ENCODE measurements at places on chromosomes 3 and 15.

DNA sequence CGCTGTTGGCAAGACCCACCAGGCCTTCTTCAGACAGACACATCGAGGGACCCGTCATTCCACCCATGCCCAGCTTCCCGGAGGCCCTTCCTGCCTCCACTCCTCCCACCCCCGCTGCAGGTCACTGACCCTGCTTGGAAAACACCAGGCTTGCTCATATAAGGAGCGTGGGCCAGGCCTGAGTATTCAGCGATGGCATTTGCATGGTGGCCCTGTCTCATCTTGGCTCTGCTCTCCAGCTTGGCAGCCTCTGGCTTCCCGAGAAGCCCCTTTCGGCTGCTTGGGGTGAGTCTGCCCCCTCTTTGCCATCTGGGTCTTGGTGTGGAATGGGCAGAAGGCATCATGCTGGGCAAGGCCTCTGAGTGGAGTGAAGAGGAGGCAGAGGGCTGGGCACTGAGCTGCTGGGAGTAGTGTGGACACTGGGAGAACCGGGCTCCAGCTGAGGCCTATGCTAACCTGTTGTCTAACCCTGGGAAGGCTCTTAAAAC, at the start of gene ITIH3:
ITIH3 (plus strand) TSS at position 185 of the 488 bp plus-strand sequence; CDS start at position 193, 8 bp downstream.
- DNase-seq = no peak

GRCh38 chr3:19811689-19812088, 122.3 kb downstream of the EFHB start:
- DNase-seq = no peak

- no peak for DNase-seq
Measured at GRCh38 chr15:101017093-101017754, 98.1 kb downstream of the LRRK1 start.

DNA sequence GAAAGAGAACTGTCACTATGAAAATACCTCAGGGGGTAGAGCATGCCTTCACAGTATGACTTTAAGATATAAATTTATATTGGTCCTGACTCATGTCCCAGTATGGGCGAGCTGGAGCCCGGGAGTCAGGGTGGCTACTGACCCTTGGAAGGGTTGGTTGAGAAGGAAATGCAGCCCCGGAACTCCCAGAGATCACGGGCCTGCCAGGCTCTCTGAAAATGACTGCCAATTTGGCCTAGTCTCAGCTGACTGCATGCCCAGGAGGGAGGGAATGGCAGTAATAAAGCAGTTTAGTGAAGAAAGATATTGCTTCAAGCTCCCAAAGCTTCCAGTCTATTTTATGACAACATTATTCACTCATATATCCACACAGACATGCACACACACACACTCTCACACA, 299.0 kb downstream of the NR2F2 start:
- DNase-seq = peak; percentile 18

DNA sequence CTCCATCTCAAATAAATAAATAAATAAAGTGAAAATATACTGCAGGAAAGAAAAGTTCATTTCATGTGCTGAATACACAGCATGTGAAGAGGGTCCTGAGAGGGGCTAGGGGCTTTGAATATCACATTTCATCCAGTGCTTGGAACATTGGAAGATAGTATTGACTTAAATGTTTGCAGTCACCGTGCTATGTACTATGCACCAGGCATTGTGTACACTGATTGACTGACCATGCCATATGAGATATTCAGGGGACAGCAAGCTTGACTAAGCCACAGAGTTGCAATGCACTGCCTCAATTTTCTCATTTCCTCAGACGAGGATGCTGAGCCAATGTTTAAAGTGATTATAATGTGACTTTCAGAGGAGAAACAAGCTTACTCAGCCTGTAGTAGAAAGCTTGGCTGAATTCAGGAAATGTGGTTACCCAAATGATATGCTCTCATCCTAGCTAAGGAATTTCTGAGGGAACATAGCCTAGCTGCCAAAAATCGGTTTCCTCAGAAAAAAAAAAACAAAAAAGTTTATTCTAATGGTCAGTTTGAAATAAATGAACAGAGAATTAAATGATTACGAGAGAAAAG, 557.9 kb downstream of the FGF12 start:
- no peak for DNase-seq

DNA sequence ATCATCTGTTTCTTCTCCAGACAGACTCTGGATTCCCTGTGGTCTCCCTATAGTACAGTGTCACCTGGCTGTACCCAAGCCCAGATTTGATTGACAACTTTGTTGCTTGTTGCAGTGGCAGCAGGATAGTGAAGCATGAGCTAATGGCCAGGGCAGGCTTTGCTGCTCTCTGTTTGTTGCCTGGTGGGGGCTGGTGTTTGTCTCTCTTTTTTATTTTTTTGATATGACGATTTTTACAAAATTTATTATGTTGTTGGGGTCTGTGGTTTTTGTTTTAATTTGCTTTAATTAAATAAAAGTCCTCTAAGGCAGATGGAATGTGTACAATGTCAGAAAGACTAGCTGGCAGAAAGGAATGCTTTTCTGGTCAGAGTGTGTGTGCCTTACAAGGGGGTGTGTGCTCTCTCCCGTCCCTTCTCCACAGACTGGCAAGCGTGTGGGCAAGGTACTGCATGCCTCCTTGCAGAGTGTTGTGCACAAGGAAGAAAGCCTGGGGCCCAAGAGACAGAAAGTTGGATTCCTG, 15.2 kb upstream of the CLEC3B start:
- no peak for DNase-seq

Data from LNCaP clone FGC (cell line).